ENCODE measurements at places on chromosomes 16 and 17.

- DNase-seq: no peak
These were observed 105.6 kb upstream of the CHMP6 start for GRCh38 chr17:80885947-80886582.

DNA sequence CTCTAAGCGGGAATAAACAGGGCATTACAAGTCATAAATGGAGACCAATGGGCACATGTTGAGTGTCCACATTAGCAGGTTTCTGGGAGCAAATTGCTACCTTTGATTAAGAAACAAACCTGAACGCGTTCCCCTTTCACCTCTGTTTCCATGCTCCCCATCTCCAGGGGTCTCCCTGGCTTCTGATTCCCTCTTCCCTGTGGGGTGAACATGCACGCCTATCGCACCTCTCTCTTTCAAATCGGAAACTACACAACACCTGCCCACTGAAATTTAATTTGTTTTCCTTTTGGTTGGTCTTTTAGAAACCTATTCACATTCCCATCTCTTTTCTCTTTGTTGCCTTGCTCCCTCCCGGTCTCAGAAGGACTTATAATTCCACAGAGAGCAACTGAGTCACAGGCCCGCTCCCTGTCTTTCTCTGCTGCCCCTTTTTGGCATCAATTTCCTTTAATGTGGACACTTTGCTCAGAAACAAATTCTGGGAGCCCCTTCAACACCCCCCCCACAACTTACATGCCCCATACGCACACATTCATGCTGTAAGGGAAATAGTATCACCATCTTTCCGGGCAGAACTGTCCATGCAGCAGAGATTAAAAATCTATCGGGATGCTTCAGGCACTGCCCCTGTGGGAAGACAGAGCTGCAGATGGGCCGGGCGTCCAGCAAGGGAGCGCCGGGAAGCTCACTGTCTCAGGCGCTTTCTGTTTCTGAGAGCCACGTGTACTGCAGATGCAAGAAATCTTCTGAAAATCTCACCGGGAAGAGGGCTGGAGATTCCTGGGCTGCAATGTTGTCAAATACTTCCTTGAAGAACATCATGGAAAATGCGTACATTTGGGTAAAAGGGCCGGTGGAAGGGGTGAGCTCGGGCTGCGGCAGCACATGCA lies 7.2 kb upstream of the FOXF1 start:
- no peak for DNase-seq

DNA sequence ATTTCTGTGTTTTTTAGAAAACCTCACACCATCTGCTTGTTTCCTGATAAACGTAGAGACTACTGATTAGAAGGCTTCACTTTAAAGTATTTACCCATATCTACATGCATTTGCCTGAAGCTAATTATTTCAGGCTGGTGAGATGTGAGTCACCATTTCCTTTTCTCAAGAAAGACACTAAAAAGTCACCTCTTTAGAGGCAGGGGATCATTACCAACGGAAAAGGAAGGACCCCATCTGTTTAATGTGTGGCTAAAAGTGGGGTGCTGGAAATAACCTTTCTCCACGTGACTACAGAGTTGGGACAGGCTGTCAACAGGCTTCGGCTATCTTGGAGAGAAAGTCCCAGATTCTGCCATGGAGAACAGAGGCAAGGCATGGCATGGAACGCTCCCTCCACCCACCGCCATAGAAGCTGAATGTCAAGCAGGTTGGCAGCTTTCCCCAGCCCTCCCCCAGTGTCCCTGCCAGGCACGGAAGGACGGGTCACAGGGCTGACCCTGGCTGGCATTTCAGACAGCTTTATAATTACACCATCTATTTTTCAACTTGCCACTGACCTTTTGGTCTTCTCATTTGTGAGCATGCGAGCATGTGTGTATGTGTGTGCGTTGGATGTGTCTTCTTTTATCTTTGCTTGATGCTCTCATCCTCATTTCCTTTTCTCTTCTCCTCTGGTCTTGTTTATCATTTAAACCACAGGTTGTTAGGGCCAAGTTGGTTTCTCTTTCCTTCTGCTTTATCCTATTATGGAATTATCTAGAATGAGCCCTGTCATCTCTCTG lies 157.0 kb downstream of the CPPED1 start:
- DNase-seq: peak; percentile 6

GRCh38 chr16:52592778-52593177 lies 45.8 kb upstream of the TOX3 start:
- DNase-seq: no peak

DNA sequence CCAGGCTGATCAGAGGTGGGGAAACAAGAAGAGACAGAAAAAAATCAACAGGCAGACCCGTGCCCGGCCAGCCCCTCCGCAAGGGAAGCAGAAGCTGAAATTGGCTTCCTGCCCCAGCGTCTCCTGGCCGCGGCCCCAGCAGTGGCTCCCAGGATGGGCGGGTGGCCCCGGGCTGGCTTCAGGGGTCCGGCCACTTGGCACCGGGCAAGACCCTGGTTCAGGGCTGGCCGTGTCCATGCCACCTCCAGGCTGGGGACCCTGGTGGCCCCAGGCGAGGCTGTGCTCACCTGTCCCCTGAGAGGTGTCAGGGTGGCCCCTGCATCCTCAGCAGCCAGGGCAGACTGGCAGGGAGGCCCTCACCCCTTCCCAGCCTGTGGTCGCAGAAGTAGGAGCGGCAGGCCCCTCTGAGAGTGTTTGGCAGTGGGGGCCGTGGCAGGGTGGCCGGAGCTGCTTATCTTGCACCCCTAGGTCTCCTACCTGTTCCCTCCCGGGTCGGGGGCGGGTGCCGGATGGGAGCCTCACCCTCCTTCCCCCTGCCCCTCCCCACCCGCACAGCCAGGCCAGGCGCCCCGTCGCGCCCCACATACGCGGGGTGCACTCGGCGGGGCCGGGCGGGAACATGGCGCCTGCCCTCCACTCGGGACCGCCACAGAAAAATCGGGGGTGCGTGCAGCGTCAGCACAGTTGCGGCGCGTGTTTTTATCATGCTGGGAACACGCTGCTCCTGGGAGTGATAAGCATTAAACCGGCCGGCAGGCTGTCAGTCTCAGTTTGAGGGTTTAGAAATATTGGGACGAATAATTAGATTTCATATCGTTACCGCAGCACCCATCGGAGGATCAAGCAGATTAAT lies 46.7 kb upstream of the ZC3H18 start:
- DNase-seq: no peak

DNA sequence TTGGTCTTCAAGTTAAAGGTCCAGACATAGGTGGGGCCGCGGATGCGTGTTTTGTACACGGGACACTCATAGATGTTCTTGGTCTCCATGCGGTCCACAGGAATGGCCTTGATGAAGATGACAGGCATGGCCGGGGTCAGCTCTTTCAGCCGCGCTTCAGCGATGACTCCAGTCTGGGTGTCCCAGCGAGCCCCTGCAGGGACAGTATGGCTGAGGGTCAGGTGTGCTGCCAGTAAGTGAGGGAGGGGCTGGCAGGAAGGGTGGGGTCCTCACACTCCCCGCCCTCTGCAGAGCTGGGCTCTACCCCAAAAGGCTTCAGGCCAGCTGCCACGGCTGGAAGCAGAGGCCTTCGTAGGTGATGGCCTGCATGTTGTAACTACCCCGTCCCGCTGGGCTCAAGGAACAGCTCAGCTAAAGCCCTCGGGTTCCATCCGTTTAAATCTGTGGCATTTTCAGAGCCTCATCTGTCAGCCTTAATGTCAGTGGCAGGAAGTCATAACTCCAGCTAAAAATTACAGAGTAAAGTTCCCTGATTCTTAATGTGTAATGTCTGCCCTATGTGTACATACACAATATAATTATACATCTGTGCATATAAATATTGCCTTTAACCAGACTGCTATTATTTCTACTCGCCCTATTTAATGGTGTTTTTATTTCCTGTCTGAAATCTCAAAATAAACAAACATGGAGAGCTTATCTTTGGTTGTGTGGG lies 45.7 kb downstream of the PGS1 start:
- DNase-seq: no peak

DNA sequence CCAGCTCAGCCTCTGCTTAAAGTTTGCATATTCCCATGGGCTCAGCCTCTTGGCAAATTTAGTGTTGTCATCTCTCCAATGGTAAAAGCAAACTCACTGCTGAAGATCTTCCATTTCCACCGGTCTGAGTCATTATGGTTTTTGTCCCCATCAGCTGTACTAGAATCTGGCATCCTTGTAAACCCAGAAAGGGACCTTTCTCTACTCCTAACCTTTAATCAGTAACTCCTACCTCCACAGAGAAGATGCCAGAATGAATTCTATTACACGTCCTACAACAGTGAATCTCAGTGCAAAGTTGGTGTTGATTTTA lies 45.8 kb downstream of the ZNF652 start:
- DNase-seq: no peak

GRCh38 chr17:48645639-48646182 lies 19.6 kb upstream of the HOXB9 start:
- no peak for DNase-seq

DNA sequence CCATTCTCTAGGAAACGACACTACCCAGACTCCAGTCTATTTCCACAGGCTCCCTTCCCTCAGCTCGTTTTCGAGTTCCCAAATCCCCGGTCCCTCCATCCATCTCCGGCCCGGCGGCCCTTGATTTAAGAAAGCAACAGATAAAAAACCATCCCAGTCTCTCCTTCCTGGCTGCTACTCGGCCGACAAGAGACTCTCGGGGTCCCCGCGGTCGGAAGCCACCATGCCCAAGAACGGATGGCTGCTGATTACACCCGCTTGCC lies 182 bp downstream of the RPL26 start:
- no peak for DNase-seq

GRCh38 chr17:27846042-27846655 lies 45.8 kb upstream of the NOS2 start:
- peak; percentile 8 for DNase-seq

DNA sequence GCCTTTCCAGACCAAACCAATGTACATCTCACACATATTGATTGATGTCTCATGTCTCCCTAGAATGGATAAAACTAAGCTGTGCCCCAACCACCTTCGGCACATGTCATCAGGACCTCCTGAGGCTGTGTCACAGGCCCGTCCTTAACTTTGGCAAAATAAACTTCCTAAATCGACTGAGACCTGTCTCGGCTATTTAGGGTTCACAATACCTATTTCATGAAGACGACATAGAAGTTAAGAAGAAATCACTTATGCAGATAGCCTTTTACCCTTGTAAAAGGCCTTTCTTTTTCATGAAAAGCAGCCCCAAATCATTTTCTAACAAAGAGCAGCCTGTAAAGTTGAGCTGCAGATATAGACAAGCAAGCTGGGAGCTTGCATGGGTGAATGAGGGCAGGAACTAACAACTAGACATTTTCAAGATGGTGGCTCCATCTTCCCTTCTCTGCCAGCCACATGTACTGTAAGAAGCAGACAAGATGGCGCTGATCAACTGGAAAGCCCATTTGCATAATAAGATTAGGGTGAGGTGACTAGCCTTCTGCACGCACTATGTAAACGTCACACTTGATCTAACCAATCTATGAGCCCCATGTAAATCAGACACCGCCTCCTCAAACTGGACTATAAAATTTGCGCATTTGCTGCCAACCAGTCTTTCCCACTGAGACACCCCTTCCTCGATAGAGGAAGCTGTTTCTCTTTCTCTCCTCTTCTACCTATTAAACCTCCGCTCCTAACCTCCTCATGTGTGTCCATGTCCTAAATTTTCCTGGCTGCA lies 4.7 kb upstream of the KDM8 start:
- no peak for DNase-seq

All from stimulated activated CD8-positive, alpha-beta memory T cell treated with anti-CD3 and anti-CD28 coated beads, Interleukin-7, amount 100 ng/mL, for 4 hours (primary cell).